ENCODE measurements at places on chromosomes 5 and 9. TPM values are rescaled to one million over a fixed set of nuclear protein-coding genes. Genes with fewer than 3 reads are reported as not detected.

Gene LMBRD2
- total RNA-seq = 14.8 TPM

Gene SEMA5A
- 1.1 TPM for total RNA-seq

Gene APBA1
- total RNA-seq = 6.2 TPM

Gene RAPGEF6
- 42.6 TPM for total RNA-seq

Gene DND1
- total RNA-seq = 2.8 TPM

Gene CMBL
- total RNA-seq = 0.98 TPM

Gene PKD2L2
- not detected for total RNA-seq

Gene OCLN
- total RNA-seq = 0.43 TPM

Gene SLC36A2
- total RNA-seq = not detected

Gene NUTM2G
- not detected for total RNA-seq

Gene TRIM23
- 7.9 TPM for total RNA-seq

Gene TNIP1
- total RNA-seq = 150 TPM

Gene BARHL1
- total RNA-seq = not detected

Gene SLC34A1
- total RNA-seq = 0.11 TPM

All from T-helper 2 cell treated with Interferon-gamma antibody and Interleukin-4, amounts not matched to agents 100 ng/mL and 5 ng/mL, for 36 hours (primary cell).